ENCODE measurements at places on chromosomes 1 and 21. TPM values are rescaled to one million over a fixed set of nuclear protein-coding genes. Genes with fewer than 3 reads are reported as not detected.

The TCHH gene
- 0.24 TPM for polyA plus RNA-seq

The FCER1G gene
- 258 TPM for polyA plus RNA-seq

The SELE gene
- polyA plus RNA-seq: 7.6 TPM

The TSPAN1 gene
- 3.0 TPM for polyA plus RNA-seq

The CFHR4 gene
- polyA plus RNA-seq: not detected

The TDRD5 gene
- 0.15 TPM for polyA plus RNA-seq

The HHAT gene
- polyA plus RNA-seq: 1.8 TPM

The C1orf94 gene
- not detected for polyA plus RNA-seq

The DISP3 gene
- polyA plus RNA-seq: 0.01 TPM

The PLA2G4A gene
- 10.2 TPM for polyA plus RNA-seq

All from adipose tissue (tissue), 3 donors.